ENCODE measurements at places on chromosomes 12 and 14.

GRCh38 chr12:124842800-124843510 lies 20.7 kb downstream of the SCARB1 start:
- no peak for DNase-seq

GRCh38 chr12:69348162-69348938 lies at the start of gene LYZ:
TSS of gene LYZ (plus strand) at chr12:69348381. CDS start at chr12:69348409, 28 bp downstream.
- no peak for DNase-seq

GRCh38 chr12:79673354-79673753 lies 17.4 kb downstream of the PAWR start:
- no peak for DNase-seq

DNA sequence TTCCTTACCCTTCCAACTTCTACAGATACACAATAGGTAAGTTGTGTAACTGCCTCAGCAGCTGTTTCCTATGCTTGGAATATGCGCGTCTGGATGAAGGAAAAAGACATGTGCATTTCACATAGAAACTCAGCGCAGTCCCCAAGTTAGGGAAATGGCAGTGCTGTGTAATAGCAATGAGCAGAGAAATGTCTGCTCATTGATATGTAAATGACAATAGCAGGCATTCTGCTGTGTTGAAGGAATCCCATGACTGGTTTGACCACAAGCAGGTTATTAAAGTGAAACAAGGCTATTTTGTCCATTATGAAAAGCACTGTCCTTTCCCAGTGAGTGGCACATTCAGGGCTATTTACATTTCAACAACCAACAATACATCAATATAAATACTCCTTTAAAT lies 106.6 kb downstream of the BTG1 start:
- DNase-seq: no peak

DNA sequence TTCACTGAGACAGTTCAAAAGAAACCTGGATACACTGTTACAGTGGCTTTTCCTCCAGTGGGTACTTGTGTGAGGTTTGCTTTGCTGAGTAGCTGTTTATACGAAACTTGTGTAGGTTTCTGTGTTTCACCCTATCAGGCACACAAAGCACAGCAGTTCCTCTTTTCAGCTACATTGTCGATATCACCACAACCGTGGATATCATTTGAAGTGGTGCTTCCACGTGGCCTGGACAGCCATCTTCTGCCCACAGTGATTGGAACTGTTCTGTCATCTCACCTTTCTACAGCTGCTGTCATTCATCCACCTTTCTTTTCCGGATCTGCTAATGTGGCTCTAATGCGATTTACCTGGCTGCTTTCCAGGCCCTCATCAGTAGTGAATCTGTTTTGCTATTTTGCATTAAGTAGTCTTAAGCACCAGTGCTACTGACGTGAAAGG lies 368.8 kb downstream of the SYT1 start:
- DNase-seq: no peak

- DNase-seq: peak; percentile 11
Measured at GRCh38 chr14:77133720-77134338, 7.8 kb downstream of the ZDHHC22 start.

DNA sequence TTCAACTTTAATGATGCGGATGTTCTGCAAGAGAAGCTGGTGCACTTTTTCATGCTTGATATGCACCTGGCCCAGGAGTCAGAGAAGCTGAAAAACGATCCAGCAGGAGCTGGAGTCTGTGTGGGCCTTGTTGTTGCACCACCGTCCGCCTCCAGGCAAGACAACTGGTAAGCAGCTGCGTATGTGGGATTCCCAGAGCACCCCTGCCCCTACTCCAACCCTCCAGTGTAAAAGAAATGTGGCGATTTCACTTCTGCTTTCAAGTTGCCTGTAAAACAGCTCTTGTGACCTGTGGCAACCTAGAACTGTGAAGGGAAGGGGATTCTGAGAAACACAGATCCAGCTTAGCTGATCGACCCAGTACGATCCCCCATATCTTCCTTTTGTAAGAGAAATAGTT lies 154.1 kb upstream of the PELI2 start:
- DNase-seq: no peak

DNA sequence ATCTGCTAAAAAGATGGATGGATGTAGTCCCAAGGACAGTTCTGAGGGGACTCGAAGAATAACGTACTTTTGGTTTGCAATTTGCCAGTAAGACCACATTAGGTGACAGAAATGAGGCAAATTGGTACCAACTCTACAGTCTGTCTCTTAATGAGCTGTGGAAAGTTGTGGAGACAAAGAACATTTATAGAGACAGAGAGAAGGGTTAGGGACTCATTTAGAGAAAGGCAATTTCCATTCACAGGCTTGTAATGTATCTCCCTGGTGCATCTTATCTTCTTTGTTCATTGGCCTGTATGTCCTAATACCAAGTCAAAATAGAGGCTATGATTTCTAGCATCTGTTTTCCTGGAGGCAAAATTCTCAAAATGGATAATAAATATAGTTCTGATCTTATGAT lies 177.5 kb downstream of the ANO4 start:
- DNase-seq: no peak

DNA sequence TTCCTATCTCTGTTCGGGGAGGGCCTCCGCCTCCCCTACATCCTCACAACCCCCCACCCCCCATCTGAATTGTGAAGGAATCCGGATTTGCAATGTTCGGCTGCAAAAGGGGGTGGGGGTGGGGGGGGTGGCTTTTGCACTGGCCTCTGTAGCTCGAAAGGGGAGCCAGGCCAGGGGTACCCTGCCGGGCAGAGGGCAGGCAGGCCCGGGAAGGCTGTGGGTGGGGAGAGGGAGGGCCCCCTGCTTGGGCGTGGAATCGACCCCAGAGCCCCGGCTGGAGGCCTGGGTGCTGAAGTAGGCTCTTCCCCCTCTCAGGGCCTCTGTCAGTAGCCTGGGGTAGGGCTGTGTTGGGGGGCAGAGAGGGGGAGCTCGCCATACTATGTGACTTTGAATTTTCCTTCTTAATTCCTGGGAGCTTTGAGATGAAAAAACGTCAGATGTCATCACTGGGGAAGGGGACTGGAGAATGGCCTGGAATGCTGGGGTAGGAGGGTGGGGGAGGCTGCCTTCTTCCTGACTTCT lies 1.1 kb downstream of the LRP1 start:
- DNase-seq: no peak

DNA sequence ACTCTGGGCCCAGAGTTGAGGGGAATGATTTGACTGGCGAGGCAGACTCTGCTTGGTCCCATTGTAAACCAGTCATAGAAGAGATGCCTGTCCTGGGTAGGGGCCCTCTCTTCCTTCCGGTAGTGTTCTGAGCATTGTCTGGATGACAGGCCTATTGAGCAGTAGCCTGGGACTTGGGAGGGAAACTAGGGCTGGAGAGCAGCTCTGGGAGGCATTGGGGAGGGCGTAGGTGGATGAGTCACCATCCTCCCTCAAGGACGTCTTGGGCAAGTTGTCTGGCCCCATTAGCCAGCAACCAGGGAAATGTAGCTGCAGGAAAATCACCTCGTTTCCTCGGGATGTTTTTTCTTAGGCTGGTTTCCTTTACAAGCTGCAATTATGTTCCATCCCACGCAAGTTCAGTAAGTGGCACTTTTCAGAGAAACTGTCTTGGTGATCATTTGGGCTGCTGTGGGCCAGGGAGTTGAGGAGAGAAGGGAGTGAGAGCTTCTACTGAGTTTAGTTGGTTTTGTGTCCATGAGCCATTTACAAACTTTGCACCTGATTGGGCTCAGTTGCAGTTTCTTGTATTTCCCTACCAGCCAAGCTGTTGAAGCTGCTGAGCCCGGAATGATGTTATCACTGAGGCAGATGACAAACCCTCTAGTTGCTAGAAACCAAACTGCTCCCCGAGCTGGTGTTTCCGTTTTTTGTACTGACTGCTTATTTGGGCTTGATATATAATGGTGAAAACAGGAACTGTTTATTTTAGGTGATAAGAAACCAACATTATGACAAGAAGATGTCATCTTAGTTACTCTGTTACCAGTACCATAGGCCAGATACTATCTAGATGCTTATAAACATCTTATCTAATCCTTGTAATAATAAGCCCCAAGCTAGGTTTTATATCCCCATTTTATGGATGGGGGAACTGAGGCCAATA lies 147.6 kb downstream of the CHST11 start:
- DNase-seq: no peak

DNA sequence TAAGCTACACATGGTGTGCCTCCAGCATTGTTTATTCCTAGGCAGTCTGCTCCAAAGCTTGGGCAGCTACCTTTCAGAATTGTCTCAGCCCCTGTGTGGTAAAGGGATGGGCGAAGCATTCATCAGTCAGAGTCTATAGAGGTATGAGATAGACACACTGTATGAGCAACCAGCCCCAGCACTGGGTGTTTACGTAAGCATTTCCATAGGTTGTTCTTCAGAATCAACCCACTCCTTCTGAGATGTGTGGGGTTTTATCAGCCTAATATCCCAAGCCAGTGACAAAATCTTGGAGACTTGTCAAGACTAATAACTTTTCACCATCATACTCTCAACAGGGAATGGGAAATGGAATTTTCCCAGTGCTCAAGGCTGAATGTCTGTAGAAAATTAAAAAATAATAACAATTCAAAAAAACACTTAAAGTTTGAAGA lies 98.2 kb downstream of the BTG1 start:
- DNase-seq: no peak

- no peak for DNase-seq
Measured at GRCh38 chr14:92264195-92264594, 58.8 kb upstream of the SLC24A4 start.

DNA sequence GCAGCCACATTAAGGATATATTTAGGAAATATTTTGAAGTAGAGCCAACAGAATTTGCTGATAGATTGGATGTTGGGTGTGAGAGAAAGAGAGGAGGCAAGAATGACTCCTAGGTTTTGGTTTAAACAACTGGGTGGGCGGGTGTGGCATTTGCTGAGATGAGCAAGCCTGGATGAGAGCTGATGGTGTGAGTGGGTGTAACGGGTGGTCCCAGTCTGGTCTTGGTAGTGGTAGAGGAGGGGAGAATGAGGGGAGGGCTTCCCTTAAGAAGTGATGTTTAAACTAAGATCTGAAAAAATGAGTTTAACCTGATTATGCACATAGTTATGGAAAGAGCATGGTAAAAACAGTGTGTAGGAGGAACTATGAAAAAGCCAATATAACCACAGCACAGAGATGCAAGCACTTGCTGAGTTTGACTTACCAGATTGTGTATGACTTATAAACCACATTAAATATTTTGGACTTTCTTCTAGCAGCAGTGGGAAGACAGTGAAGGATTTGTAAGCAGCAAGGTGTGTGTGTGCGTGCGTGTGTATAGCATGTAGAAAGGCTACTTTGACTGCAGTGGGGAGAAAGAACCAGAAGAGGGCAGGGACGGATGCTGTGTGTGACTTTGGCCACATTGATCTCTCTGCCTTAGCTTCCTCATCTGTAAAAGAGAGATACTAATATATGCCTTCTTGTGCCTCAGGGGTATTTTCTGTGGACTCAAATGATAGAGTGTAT lies 139.7 kb downstream of the PRIMA1 start:
- no peak for DNase-seq

- DNase-seq: no peak
Measured at GRCh38 chr12:94721173-94721572, 70.8 kb upstream of the TMCC3 start.

DNA sequence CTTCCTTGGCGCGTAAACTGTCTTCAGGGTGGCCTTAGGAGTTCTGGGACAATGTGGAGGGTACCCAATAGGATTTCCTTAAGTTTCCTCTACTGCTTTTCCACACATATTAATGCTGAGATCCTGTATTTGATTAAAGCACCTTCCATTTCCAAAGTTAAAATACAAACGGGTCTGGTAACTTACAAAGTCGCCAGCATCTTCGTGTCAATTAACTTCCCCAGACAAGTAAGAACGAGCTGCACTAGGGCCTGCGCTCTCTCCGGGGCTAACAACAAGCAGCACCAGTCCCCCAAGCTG lies 130.9 kb downstream of the NDUFA12 start:
- DNase-seq: no peak

DNA sequence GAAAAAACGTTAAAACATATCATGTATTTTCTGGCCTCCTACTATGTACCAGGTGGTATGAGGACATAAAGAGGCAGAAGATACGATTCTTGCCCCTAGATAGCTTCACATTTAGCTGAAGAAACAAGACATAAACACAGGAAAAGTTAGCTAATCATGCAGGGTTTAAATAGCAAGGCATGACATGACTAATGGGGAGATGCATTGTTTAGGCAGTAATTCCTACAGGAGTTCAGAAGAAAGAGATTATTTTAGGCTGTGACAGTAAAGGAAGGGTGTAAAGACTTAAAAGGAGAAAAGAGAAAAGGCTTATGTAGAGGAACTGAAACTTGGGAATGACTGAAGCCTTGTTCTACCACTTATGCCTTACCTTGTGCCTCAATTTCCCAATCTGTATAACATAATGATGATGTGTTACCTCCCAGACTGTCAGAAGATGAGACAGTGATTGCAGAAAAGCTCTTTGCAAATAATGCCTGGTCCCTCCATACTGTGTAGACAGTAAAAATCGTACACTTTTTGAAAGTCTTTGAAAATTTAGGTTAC lies 44.4 kb downstream of the PRKCH start:
- DNase-seq: no peak

GRCh38 chr12:114368685-114369452 lies 37.1 kb downstream of the TBX5 start:
- DNase-seq: no peak

DNA sequence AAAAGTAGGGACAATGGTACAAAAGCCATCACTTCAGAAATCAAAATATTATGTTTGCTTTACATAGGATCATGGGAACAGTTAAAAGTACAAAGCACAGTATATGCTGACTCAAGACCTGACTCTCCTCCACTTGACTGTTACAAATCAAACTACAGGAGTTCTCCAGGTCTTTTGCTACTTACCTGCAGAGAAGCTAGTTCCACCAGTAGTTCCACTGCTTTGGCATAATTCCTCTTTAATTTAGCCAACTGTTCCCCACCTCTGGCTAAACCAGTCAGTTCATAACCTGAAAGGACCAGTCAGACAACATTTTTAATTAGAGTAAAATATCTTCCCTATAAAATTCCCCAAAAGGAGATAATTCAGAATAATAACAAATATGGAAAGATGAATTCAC lies 14.0 kb downstream of the ATP6V1D start:
- DNase-seq: no peak

- DNase-seq: no peak
Measured at GRCh38 chr12:81128930-81129554, 51.2 kb downstream of the ACSS3 start.

DNA sequence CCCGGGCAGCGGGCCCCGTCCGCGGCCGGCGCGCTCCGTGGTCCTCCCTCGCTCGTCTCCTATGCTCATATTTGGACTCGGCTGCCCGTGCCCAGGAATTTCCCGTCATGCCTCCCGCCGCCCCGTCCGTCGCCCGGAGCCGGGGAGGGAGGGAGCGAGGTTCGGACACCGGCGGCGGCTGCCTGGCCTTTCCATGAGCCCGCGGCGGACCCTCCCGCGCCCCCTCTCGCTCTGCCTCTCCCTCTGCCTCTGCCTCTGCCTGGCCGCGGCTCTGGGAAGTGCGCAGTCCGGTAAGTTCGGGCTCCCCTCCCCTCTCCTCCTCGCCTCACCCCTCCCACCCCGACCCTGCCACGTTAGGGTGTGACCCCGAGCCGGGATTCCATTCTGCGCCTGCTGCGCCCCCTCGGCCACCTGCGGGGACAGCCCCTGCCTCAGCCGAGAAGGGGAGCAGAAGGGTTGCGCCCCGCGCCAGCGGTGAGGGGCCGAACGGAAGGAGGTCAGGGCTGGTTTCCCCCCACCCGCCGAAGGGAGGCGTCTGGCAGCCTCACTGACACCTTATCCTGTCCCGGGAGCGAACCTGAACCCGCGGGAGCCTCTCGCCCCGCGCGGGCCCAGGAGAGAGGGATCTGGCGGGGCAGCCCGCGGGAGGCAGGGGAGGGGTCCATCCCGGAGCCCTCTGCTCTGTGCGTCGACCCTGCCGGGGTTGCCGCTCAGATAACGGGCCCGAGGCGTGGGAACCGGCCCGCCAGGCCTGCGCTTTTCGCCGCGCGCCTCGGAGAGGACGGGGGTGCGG lies at the start of gene MSRB3:
MSRB3 (plus strand) TSS at position 108 of the 793 bp plus-strand sequence. CDS start 29,897 bp downstream, outside the sequence.
- no peak for DNase-seq

Measured in activated naive CD8-positive, alpha-beta T cell treated with anti-CD3 and anti-CD28 coated beads, Interleukin-2, amount 50 U/mL, for 16 hours (primary cell).